NCI-H1694 (cell line): ENCODE measurements at places on chromosomes 4 and X.

GRCh38 chr4:3261411-3262207 lies 12.7 kb downstream of the MSANTD1 start:
- no peak for DNase-seq

DNA sequence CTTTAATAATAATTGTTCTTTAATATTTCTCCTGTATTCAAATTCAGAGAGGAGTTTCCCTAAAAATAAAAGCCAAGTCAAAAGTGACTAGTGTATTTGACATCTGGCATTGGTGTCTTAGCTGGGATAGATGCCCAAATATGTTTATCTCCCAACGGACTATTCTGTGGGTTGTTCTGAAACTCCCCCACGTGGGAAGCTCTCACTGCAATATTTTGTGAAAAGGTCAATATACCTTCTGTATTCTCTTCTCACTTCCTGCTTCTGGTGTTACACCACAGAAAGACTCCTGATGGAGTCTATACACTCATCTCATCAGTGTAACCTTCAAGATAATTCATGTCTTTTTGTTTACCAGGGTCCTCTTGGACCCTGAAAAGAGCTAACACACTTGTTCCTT lies 2052.8 kb upstream of the TENM3 start:
- no peak for DNase-seq

- DNase-seq: no peak
These were observed 55.2 kb downstream of the AREG start for GRCh38 chr4:74499986-74500781.

DNA sequence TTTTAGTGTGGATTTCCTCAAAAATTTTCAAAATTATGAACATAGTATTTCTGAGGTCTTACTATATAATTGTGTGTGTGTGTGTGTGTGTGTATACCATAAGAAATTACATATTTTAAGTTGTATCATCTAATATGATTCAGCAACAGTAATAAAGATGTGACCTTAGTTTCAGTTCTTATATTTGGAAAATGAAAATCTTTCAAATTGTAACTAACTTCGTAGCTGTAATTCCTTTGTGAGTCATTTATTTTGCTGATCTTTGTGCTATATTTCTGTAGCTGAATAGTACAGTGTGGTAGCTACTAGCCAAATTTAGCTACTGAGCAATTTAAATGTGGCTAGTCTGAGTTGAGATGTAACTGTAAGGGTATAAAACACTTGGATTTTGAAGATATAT lies 116.4 kb downstream of the RAP1GDS1 start:
- no peak for DNase-seq

DNA sequence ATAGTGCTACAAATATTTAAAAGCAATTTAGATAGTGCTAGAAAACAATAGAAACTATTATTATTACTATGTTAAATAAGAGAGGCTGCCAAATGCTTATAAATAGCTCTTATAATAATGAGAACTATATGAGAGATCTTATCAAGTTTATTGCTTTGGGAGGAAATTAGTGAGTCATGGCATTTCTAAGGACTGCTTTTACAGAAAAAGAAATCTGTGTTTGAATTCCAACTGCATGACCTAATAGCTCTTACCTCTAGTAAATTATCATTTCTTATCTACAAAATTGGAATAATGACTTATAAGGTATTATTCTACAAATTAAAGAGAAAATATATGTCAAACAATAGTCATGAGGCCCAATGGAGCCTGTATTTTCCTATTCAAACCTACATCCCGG lies 177.2 kb downstream of the GABRG1 start:
- DNase-seq: no peak

DNA sequence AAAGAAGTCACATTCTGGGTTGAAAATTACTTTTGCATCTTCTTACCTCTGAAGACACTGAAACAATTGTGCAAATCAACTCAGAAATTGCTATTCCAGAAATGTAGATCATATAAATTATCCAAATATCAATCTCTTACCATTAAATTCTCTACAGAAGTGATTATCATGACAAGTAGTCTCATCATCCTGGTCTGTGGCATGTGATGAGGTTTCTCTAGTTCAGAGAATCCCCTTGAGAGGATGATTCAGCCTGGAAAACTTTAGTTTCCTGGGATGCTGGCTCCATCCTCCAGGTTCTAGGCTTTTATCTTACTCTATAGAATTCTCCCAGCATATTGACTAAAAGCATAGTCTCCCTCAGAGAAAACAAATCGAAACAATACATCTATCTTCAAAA lies 76.2 kb upstream of the S100G start:
- DNase-seq: no peak

DNA sequence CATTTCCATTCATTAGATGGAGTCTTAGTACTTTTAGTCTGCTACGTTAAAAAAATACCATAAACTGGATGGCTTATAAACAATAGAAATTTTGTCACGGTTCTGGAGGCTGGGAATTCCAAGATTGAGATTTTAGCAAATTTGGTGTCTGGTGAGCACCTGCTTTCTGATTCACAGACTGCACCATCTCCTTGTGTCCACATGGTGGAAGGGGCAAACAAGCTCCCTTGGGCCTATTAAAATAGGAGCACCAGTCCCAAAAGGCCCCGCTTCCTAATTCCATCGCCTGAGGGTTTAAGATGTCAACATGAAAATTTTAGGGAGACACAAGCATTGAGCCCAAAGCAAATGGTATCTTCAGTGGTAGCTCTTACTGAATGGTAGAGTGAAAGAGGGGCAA lies 120.5 kb upstream of the MAP9 start:
- DNase-seq: no peak

DNA sequence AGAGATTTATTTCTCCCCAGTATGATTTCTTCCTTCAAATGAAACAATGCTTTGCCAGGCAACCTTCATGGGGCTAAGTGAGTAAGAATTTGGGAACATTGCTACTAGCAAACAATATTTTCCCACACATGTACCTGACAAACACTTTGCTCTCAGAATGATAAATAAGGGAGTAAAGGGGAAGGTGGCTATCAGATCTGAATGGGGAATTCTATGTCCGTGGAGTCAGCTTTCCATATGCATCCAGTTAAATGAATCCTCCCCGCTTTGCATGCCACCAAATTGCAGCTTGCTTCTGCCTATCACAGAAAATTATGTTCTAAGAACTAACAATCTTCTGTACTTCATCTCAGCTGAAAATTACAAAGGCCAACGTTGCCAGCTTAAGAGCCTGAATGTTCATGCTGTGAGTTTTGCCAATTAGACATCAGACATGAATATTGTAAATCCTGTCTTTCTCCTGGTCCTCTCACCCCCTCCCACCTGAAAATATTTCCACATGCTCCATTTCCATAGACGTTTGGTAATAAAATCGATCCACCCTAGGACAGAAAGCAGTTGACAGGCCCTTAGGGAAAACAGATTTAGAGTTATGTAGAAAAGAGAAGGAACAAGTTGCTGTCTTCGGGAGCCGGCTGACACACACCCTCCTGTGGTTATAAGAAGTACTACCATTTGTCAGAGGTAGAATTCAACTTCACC lies 6.3 kb downstream of the MEPE start:
- DNase-seq: no peak

- DNase-seq: no peak
These were observed 249.4 kb downstream of the HNRNPD start for GRCh38 chr4:82124365-82124764.

DNA sequence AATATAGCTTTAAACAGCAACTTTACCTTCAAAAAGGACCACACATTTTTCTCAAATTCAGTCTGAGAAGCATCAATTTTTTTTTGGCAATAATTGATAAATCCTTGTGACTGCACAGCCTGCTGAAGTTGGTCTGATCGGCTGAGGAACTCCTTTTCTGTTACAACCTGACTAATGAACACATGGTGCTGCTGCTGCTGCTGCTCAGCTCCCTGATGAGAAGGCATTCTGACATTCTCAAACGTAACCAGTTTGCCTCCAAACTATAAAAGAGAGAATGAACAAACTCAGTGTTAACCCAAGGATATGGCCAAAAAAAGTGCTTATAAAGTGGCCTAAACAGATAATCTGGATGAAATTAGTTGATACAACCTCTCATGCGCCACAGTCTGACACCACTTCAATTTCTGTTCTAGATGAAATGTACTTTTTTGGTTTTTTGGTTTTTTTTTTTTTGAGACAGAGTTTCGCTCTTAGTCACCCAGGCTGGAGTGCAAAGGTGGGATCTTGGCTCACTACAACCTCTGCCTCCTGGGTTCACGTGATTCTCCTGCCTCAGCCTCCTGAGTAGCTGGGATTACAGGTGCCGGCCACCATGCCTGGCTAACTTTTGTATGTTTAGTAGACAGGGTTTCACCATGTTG lies 26.5 kb downstream of the SEC31A start:
- no peak for DNase-seq

GRCh38 chr4:181671672-181672071 lies 571.5 kb upstream of the TENM3 start:
- no peak for DNase-seq

GRCh38 chr4:78247536-78248285 lies 190.6 kb downstream of the FRAS1 start:
- DNase-seq: no peak

- DNase-seq: peak; percentile 16
These were observed 637 bp downstream of the MAMLD1 start for GRCh38 chrX:150363561-150364346.

DNA sequence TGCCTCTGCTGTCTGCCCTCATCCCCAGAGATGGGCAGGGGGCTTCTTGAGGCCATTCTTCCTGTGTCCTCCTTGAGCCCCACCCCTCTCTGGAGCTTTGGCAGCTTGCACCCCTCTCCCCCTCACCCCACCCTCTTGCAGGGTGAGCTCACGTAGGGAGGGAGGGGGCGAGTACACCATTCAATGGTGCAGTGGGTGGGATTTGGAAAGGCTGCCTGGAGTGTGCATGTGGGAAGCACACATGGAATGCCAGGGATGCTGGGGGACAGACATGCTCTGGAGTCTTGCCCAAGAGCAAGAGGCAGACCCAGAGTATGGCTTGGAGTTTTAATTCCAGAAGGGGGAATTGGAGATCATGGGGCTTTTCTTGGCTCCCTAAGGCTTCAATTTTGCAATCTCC lies 5.6 kb downstream of the PAK3 start:
- DNase-seq: no peak

GRCh38 chr4:71270901-71271300 lies 67.9 kb upstream of the SLC4A4 start:
- peak; percentile 14 for DNase-seq

- no peak for DNase-seq
These were observed 125.5 kb upstream of the ARMCX2 start for GRCh38 chrX:101785142-101785541.

- DNase-seq: no peak
These were observed 277.0 kb downstream of the RAPGEF2 start for GRCh38 chr4:159379836-159380235.

DNA sequence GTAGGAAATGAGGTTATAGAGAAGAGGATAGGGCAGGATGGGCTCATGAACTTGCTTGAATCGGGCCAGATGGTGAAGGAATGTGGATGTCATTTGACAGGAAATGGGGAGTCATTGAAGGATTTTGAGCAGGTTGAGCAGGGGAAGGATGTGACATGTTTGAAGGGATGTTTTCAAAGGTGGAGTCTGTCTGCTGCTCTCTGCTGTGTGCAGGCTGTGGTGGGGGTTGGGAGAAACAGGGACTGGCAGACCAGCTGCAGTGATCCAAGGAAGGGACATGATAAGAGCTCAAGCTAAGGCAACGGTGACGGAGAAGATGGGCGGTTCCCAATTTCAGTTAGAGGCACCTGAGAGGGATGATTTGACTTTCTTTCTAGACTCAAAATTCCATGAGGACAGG lies 14.0 kb upstream of the XPNPEP2 start:
- DNase-seq: no peak

- no peak for DNase-seq
These were observed 391.5 kb upstream of the IGFBP7 start for GRCh38 chr4:57501720-57502119.

DNA sequence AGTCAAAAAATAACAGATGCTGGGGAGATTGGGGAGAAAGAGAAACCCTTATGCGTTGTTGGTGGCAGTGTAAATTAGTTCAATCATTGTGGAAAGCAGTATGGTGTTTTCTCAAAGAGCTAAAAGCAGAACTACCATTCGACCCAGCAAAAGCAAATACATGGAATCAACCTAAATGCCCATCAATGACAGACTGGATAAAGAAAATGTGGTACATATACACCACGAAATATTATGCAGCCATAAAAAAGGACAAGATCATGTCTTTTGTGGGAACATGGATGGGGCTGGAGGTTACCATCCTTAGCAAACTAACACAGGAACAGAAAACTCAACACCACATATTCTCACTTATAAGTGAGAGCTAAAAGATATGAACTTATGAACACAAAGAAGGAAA lies 188.9 kb downstream of the CAMK2D start:
- DNase-seq: no peak

- no peak for DNase-seq
These were observed 76.4 kb downstream of the ACOX3 start for GRCh38 chr4:8364141-8364540.

DNA sequence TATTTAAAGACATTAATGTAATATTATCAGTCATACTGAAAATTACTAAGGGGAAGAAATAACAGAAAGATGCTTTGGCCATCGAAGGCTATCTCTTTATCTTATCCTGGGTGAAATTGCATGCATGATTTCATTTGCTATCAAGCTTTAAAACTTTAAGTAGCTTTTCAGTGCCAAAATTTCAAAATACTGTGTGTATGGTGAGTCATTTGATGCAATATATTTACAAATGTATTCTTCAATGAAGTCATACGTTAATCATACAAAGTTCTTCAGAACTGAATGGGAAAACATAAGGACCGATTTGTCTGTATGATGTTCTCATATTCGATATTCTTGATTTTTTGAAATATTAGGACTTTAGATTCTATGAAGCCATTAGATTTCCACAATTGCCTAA lies 1295.8 kb upstream of the AGA start:
- no peak for DNase-seq

GRCh38 chr4:174318829-174319764 lies 35.4 kb downstream of the CEP44 start:
- DNase-seq: no peak

DNA sequence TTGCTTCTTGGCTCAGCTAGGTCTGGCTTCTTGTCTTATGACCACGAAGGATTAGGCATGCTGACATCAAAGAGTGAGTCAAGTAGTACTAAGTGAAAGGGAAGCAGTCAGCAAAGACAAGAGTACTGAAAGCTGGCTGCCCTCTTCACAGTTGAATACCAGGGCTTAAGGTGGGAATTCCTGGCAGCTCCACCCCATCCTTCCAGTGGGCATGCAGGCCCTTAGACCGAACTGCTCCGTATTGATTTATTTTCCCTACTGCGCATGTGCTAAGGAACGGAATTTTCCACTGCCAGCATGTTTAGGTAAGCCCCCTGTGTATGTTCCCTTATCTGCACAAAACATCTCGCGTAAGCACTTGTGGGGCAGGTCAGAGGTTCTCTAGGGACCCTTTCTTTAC lies 2320.1 kb downstream of the ARAP2 start:
- DNase-seq: no peak

- no peak for DNase-seq
These were observed 30.5 kb downstream of the AFF1 start for GRCh38 chr4:86965019-86965976.

DNA sequence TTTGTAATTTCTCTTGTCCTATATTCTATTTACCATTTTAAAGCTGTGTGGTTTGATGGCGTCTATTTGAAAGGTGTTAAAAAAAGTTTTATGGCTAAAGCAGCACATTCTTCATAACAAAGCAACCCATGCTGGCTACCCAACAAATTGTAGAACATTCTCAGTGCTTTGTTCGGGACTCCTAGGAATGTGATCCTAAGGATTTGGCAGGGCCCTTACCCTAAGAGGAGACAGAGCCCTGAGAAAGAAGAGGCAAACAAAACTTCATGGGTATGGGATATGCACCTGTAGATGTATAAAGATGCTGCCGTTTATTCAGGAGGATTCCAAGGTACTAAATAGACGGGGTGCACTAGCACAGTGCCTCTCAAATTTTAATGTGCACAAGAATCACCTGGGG lies 370.8 kb upstream of the DIPK2B start:
- DNase-seq: no peak
